Heart right ventricle (tissue), 16 donors: ENCODE measurements at places on chromosomes 1 and 21. TPM values are rescaled to one million over a fixed set of nuclear protein-coding genes. Genes with fewer than 3 reads are reported as not detected.

Gene C1orf105
- total RNA-seq: 7.6 TPM

Gene SPATC1L
- 8.6 TPM for total RNA-seq

DNA sequence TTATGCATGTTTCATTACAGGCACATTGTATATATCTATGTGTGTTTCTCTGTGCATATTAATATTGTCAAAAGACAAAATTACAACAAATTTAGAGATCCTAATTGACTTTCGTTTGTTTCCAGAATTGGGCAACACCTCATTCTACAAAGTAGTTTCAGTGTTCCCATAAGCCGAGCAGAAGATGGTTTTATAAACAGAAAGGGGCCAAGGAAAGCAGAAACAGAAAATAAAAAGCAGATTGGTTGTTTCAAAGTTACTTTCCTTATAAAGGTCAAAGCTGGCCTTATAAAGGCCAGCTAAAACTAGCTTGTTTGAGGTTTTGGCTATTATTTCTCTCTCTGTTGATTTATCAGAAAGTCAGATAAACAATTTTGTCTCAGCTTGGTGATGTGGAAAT lies 116.2 kb upstream of the FGGY start:
- H3K36me3 ChIP-seq: no peaks in the 10 kb centered on the region
- no peaks in the 10 kb centered on the region for H3K4me1 ChIP-seq
- peak overlapping the region; percentile 39 for H3K27ac ChIP-seq
- DNase-seq: no peak
- H3K27me3 ChIP-seq: no peaks in the 10 kb centered on the region

- no peak overlapping the region for H3K4me3 ChIP-seq
- peaks cover 8% of the 10 kb centered on the region for H3K4me1 ChIP-seq
- DNase-seq: no peak
Observed at GRCh38 chr1:58839846-58840835, 56.3 kb upstream of the JUN start.

DNA sequence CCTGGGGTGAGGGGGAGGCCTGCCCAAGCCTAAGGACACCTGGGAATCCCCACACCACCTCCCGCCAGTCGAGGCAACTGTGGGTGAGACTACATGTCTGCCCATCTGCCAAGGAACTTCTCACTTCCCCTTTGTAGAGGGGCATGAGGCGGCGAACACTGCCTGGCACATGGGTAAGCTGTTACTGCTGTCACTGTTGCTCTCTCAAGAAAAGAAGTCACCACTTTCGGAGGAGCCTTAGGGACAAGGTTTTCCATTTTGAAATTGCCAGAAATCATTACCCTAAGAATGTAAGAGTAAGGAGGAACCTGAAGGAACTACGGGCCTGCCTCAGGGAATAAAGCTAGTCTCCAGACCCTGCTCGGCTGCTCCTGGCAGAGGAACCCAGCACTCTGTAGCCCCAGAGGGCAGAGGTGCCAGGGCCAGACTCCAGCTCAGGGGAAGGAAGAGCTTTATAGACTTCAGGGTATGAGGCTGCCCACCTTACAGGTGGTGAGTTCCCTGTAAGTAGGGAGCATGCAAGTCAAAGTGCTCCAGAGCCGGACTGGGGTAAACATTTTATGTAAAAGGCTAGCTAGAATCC lies 23.3 kb downstream of the SLC2A1 start:
- DNase-seq: no peak
- H3K4me1 ChIP-seq: peaks cover 60% of the 10 kb centered on the region
- no peaks in the 10 kb centered on the region for H3K27me3 ChIP-seq
- no peak overlapping the region for H3K4me3 ChIP-seq
- H3K27ac ChIP-seq: no peak overlapping the region

Gene CEP104
- total RNA-seq: 42.9 TPM

- no peak overlapping the region for H3K4me3 ChIP-seq
- no peaks in the 10 kb centered on the region for H3K4me1 ChIP-seq
- no peaks in the 10 kb centered on the region for H3K27me3 ChIP-seq
- no peak for DNase-seq
Observed at GRCh38 chr1:202045705-202046104, 35.3 kb downstream of the ELF3 start.

DNA sequence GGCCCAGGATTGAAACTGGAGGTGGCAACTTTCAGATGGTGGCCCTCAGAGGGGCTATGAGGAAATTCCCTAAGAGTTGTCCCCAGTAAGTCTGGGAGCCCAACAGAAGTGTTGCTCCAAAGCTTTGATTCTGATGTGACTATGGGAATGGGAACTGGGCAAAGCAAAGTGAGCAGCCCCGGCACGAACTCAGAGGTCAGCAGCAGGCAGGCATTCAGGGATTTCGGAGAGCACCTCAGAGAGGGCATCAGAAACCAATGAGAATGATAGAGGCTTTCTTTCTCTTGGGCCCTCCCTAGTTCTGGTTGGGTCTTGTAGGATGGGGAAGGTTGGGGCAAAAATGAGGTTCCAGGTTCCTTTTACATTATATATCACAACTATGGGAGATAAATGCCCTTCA lies 121.2 kb upstream of the HMGB4 start:
- peaks cover 10% of the 10 kb centered on the region for H3K27me3 ChIP-seq
- H3K36me3 ChIP-seq: no peaks in the 10 kb centered on the region
- no peaks in the 10 kb centered on the region for H3K4me1 ChIP-seq
- no peak overlapping the region for H3K27ac ChIP-seq
- no peak for DNase-seq

DNA sequence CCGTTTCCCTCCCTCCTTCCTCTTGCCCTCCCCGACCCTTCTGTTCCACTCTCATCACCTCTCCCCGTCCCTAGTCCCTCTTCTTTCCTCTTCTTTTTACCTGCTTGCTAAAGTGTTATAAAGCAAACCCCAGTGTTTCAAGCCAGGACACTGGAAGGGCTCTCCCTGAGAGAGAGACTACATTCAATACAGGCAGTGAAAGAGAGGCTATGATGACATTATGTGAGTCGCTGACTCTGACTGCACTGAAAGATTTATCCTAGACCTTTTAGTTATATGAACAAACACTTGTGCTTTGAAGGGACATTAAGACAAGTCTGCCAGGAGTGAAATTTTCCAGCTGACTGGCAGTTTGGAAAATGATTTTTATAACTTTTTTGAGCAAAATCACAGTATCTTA lies 155.7 kb downstream of the S1PR1 start:
- H3K4me3 ChIP-seq: no peak overlapping the region
- H3K27ac ChIP-seq: no peak overlapping the region
- no peak for DNase-seq
- H3K27me3 ChIP-seq: no peaks in the 10 kb centered on the region
- H3K36me3 ChIP-seq: no peaks in the 10 kb centered on the region

GRCh38 chr21:26116456-26117011 lies 54.0 kb downstream of the APP start:
- no peaks in the 10 kb centered on the region for H3K27me3 ChIP-seq
- peak overlapping the region; percentile 49 for H3K27ac ChIP-seq
- H3K4me1 ChIP-seq: peaks cover 11% of the 10 kb centered on the region
- no peak overlapping the region for H3K4me3 ChIP-seq

GRCh38 chr1:18422076-18422777 lies 58.5 kb upstream of the KLHDC7A start:
- H3K4me3 ChIP-seq: no peak overlapping the region
- no peak for DNase-seq
- peaks cover 16% of the 10 kb centered on the region for H3K27me3 ChIP-seq
- H3K36me3 ChIP-seq: no peaks in the 10 kb centered on the region
- H3K27ac ChIP-seq: no peak overlapping the region
- H3K4me1 ChIP-seq: no peaks in the 10 kb centered on the region

DNA sequence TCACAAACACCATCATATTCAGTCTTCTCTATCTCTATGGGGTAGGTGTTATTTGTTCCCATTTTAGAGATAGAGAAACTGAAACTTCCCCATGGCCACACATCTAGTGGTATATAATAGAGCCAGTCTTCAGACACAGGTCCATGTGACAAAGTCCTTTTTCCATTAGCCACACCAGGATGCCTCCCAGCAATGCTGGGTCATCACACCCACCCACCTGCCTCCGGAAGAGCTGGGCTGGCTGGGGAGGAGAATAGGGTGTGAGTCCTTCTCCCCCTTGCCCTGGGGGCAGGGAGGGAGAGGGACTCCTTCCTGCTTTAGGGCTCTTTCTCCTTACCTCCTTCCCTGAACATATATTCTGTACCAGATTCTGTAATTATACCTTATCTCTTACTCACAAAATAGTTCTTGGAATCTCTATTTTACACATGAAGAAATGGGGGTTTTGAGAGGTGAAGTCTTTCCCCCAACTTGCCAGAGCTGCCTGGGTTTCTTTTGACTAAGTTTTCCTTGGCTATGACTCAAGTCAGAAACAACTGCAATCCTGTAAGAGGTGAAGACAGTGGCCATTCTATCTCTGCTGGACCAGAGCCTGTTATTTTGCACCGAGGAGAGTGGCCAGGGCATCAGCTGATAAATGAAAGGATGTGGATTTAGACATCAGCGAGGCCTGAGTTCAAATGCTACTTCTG lies 30.0 kb downstream of the SOX13 start:
- DNase-seq: no peak
- H3K4me3 ChIP-seq: no peak overlapping the region
- peaks cover 62% of the 10 kb centered on the region for H3K4me1 ChIP-seq
- no peak overlapping the region for H3K27ac ChIP-seq
- H3K27me3 ChIP-seq: no peaks in the 10 kb centered on the region
- H3K36me3 ChIP-seq: no peaks in the 10 kb centered on the region

GRCh38 chr21:26130249-26130881 lies 40.2 kb downstream of the APP start:
- no peak for DNase-seq
- H3K27me3 ChIP-seq: no peaks in the 10 kb centered on the region
- H3K36me3 ChIP-seq: no peaks in the 10 kb centered on the region
- peaks cover 16% of the 10 kb centered on the region for H3K4me1 ChIP-seq

- H3K36me3 ChIP-seq: no peaks in the 10 kb centered on the region
- H3K27ac ChIP-seq: no peak overlapping the region
- peak; percentile 79 for DNase-seq
- H3K4me1 ChIP-seq: no peaks in the 10 kb centered on the region
- no peak overlapping the region for H3K4me3 ChIP-seq
- peaks cover 57% of the 10 kb centered on the region for H3K27me3 ChIP-seq
Observed at GRCh38 chr1:54996359-54996868, 2.3 kb upstream of the BSND start.

DNA sequence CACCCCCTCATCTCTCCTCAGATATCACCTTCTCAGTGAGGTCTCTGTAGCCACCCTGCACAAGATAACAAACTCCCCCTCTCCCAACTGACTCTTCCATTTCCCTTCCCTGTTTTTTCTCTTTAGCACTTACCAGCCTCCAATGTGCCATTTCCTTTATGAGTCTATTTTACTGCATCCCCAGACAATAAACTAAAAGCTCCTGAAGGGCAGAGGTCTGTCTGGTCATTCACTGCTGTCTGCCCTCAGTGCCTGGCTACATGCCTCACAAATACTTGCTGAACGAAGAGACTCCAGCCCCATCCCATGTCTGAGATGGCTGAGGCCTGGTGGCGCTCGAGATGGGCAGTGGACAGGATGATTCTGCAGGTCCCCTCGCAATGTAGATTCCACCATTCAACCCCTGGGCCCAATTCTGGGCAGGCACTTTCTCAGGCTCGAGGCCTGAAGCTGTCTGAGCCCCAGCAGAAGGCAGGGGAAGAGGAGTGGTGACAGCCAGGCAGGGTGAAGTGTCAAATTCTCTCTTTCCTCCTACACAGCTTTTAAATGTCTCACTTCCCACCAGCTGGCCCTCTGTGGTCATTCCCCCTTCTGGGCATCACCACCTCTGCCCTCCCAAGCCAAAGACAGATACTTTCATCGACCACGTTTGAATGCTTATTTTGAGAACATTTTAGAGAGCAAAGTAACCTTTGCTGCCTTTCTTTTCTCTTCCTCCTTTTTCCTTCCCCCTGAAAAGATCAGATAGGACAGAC lies 6.6 kb downstream of the LRRN2 start:
- no peak overlapping the region for H3K4me3 ChIP-seq
- peaks cover 19% of the 10 kb centered on the region for H3K27me3 ChIP-seq
- no peak for DNase-seq
- no peaks in the 10 kb centered on the region for H3K36me3 ChIP-seq
- peaks cover 6% of the 10 kb centered on the region for H3K4me1 ChIP-seq

DNA sequence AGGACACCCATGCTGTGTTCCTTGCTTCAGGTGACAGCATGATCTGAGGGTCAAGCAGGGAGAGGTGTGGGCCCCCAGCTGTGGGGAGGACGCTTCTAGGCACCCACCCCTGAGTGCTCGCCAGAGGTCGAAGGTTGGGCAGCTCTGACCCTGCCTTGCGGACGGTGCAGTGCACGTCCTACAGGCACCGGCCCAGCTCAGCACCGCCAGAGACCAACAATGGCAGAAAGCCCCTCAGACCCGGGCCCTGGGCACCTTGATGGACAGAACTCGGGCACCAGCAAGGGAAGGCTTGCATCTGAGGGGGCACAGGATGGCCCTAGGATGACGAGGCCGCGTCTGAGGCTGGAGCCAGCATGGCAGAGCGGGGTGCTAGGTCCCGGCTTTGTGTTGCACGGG lies 24.7 kb downstream of the NADK start:
- peaks cover 22% of the 10 kb centered on the region for H3K36me3 ChIP-seq
- DNase-seq: no peak
- no peak overlapping the region for H3K27ac ChIP-seq

DNA sequence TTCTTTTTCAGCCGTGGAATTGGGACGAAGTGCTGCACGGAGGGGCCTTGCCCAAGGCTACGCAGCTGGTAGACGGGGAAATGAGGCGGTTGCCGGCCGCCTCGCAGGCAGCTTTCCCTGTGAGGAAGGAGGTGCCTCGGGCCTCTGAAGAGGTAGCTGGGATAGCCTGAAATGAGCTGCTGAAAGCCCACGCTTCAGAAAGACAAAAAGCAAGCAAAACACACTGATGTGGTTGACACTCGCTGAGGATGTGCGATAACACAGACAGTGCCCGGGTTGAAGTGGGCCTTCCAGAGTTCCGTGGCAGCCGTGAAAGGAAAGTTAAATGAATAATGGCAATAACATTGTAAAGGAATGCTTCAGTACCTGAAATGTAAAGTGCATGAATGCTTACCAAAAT lies 47.2 kb downstream of the S1PR1 start:
- H3K36me3 ChIP-seq: no peaks in the 10 kb centered on the region
- no peaks in the 10 kb centered on the region for H3K4me1 ChIP-seq
- H3K27ac ChIP-seq: no peak overlapping the region
- no peak for DNase-seq
- H3K27me3 ChIP-seq: no peaks in the 10 kb centered on the region
- no peak overlapping the region for H3K4me3 ChIP-seq

DNA sequence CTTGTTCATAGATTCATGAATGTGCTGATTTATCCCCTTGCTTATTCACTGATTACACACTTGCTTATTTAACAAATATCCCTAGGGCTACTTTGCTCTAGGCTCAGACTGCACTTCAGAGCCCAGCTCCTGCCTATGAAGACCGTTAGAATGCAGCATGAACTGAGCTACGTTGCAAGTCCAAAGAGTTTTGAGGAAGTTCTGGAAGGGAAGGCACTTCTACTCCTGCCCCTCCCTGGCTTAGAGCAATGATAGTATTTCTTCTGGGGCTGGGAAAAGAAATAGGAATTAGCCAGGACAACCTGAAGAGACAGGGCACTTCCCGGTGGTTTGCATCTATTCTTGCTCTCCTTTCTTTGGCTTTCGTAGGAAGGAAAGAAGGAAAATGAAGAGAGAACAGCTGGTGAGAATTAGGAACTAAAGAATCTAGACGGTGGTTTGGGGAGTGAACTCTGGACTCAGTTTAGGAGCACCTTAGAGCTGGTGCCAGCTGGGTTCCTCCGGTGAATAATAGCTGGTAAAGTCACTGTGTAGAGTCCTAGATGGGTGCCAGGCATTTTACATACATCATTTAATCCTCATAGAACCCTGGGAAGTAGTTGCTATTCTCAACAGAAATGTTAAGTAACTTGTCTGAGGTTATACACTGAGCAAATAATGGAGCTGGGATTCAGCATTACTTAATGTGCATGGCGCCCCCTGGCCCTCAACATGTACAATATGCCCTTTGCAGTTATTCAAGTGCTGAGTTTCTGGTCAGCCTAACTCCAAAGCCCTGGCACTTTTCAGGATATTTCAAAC lies 65.9 kb downstream of the NDUFS5 start:
- H3K4me1 ChIP-seq: no peaks in the 10 kb centered on the region
- H3K27ac ChIP-seq: no peak overlapping the region
- H3K27me3 ChIP-seq: no peaks in the 10 kb centered on the region
- peak; percentile 67 for DNase-seq
- H3K4me3 ChIP-seq: no peak overlapping the region
- H3K36me3 ChIP-seq: no peaks in the 10 kb centered on the region
